ENCODE measurements at places on chromosomes 7 and 10. TPM values are rescaled to one million over a fixed set of nuclear protein-coding genes. Genes with fewer than 3 reads are reported as not detected.

DNA sequence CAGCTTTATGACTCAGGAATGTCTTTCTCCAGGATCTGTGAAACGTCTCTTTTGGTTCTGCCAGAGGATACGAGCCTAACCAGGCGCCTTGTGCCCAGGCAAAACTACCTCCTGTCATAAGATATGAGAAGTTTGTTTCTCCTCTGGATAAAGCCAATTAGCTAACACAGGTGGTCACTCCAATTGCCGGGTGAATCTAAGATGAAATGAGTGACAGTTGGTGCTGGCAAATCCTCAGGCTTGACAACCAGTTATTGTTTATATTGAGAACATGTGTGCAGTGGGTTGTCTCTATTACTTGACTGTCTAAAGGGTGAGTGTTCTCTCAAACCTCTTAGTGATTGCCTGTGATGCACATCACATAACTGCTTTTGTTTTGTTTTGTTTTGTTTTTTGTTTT lies 449.1 kb downstream of the XPNPEP1 start:
- no peaks in the 10 kb centered on the region for H3K36me3 ChIP-seq
- peak overlapping the region; percentile 79 for H3K27ac ChIP-seq
- H3K27me3 ChIP-seq = no peaks in the 10 kb centered on the region

GRCh38 chr7:151313857-151314256 lies 27.8 kb upstream of the NUB1 start:
- no peak for DNase-seq
- H3K27me3 ChIP-seq = no peaks in the 10 kb centered on the region
- no peaks in the 10 kb centered on the region for H3K4me1 ChIP-seq
- no peaks in the 10 kb centered on the region for H3K36me3 ChIP-seq
- H3K27ac ChIP-seq = no peak overlapping the region

Gene KCP
- total RNA-seq = 23.5 TPM

DNA sequence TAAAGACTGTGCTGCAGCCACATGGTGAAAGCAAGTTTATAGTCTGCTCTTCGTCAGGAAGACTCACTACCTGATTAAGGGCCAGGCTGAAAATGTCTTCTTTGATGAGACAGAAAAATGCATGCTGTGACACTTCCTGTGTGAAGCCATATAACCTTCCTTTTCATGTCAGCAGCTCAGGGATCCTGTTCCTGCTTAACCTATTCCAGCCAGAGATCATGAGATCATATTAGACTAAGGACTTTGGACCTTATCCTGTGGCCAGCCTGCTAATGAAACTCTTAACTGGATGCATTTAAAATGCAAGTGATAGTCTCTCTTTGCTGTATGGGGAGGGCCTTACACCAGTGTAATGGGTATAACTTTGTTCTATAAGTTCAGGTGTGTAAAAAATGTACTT lies 165.2 kb downstream of the PTEN start:
- H3K36me3 ChIP-seq = no peaks in the 10 kb centered on the region
- H3K4me1 ChIP-seq = no peaks in the 10 kb centered on the region
- H3K27ac ChIP-seq = no peak overlapping the region
- H3K4me3 ChIP-seq = no peak overlapping the region
- no peaks in the 10 kb centered on the region for H3K27me3 ChIP-seq

GRCh38 chr7:75656740-75657139 lies 82.0 kb downstream of the HIP1 start:
- H3K27ac ChIP-seq = no peak overlapping the region
- H3K27me3 ChIP-seq = no peaks in the 10 kb centered on the region
- no peaks in the 10 kb centered on the region for H3K4me1 ChIP-seq
- no peak overlapping the region for H3K4me3 ChIP-seq
- no peak for DNase-seq

Gene GHITM
- 95.7 TPM for total RNA-seq

All from endodermal cell (in vitro differentiated cells).